ENCODE measurements at places on chromosomes 13 and 19.

GRCh38 chr13:50522506-50522905, 321.0 kb downstream of the DLEU7 start:
- DNase-seq, result no peak

DNA sequence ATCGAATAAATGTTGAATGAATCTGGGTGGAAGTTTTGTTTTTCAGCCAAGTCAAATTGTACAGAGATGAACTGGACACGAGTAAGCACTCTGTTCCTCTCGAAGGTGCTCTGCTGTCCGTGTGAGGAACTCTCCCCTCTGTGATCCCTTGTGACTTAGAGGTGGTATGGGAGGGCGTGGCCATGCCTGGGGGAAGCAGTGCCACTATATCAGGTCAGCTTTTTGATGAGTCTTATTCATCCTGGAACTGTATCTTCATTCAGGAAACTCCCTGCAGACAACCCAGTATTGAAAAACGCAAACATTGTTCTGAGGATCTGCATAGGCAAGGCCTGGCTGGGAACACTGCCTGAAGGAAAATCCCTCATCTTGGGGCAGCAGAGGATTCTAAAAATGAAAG, 45.7 kb upstream of the FLT1 start:
- DNase-seq, result no peak

DNA sequence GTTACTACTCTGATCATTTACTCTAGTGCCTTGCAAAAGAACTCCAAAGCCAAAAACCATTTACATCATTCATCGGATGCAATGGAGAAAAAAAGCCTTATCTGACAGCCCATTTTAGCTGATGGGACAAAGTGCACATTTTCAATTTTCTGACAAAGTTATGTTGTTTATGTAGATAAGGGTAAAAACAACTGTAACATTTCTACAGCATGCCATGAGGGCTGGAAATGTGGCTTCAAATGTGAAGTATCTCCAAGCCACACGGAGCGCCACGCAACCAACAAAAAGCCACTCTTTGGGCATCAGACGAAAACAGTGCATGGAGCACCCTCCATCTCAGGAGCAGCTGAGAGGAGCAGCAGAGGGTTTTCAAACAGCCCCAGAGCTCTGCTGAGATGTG, 364.6 kb upstream of the ZNF507 start:
- no peak for DNase-seq

GRCh38 chr13:45601680-45602079, 13.9 kb downstream of the ERICH6B start:
- no peak for DNase-seq

- DNase-seq, result no peak
Measured at GRCh38 chr19:4373601-4374497, 26.5 kb downstream of the SH3GL1 start.

- no peak for DNase-seq
Measured at GRCh38 chr13:65914716-65915115, 1315.4 kb downstream of the PCDH9 start.

DNA sequence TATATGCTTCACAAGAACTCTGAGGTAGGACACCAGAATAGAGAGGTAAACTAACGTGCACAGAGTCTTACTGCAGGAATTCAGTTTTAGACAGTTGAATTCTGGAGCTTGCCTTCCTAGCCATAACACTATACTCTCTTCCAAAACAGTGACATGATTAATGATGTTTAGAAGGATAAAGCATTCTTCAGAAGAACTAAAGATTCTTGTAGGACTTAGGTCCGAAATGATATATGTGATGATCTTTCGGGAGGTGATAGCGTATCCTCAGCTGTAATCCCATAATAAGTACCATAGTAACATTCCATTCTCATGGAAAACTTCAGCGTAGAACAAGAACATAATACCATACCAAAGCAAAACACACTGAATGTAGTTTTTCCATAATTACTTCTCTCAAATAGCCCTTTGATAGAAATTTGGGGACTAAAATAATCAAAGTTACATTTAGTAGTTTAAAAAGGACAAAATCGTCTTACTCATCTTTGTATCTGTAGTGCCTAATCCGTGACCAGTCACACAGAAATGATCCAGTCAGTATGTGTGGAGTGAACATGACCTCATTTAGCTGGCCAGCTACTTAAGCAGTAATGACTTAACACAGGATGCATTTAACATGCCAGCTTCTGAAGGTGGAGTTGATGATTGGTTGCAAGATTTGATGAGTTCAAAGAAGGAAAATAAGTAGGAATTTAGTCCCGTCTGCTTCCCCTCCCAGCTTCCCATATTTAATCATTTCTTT, 38.4 kb downstream of the PIBF1 start:
- no peak for DNase-seq

DNA sequence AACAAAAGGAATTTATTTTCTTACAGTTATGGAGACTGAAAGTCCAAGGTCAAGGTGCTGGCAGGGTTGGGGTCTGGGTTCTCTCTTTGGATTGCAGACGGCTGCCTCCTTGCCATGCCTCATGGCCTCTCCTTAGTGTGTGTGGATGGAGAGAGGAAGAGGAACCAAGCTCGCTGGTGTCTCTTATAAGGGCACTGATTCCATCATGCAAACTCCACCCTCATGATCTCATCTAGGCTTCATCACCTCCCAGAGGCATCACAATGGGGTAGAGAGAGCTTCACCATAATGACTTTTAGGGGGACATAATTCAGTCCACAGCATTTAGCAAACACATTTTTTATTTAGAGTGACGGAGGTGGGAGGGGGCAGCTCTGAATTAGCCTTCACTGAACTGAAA, 104.9 kb upstream of the ABCC4 start:
- no peak for DNase-seq

- no peak for DNase-seq
Measured at GRCh38 chr19:13024951-13025697, 29.8 kb downstream of the NFIX start.

DNA sequence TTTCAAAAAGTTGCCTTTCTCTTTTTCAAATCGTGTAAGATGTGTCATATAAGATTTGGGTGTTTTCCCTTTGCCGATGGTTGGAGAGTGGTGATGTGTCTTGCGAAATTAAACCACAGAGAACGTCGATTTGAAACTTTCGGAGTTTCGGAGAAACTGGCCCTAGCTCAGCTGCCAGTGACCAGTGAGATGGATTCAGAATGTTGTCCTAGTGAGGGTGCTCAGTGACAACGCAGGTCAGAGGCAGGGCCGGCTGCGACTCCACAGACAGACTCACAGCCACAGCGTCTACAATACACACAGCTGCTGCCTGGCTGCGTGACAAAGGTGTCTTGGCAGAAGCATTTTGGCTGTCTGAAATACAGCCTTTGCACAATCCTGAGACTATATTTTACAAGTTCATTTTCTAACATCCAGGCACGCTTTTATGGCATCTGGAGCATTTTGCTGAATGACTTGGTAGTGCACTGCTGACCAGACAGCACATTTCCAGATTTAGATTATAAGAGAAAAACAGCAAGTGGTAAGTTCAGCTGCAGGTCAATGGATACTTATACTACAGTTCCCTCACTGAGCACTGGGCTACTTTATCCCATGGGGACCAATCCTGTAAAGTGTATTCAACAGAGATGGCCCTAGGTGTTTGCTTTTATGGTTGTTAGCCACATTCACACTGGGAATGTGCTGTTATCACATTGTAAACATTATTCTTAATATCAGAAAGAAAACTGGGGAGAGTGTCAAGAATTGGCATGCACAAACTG, 207.5 kb downstream of the KCNRG start:
- no peak for DNase-seq

DNA sequence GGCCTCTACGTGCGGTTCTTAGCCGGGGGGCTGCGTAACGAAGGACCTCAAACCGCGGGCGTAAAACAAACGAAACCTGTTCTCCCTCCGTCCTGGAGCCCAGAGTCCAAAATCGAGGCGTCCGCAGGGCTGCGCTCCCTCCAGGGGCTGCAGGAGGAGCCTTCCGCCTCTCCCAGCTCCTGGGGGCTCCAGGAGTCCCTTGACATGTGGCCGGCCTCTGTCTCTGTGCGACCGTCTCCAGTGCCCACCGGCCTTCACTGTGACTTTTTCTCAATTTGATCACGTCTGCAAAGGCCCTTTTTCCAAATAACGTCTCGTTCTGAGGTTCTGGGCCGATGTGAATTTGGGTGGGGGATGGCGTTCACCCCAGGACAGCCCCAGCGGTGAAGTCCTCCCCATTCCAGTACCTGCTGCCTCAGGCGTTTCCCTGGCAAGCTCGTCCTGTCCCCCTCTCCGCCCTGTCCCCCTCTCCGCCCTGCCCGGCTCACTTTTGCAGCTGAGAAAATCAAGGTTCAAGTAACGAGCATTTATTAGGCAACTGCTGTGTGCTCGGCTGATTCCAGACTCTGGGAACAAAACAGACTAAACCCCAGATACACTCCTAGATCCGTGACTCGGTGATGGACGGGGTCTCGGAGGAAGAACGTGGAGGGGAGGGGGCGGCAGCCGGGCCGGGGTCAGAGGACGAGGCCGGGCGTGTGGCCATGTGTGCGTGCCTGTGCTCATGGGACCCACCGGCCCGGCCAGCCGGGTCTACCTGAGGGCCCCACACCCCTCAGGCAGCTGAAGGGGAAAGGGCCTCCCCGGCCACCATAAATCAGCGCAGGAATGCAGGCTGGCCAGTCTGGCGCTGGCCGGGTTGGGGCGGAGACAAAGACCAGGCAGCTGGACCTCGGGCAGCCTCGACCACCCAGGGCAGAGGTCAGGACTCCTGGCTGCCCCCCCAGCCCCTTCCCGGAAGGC, 28.1 kb upstream of the WDR18 start:
- DNase-seq, result no peak

DNA sequence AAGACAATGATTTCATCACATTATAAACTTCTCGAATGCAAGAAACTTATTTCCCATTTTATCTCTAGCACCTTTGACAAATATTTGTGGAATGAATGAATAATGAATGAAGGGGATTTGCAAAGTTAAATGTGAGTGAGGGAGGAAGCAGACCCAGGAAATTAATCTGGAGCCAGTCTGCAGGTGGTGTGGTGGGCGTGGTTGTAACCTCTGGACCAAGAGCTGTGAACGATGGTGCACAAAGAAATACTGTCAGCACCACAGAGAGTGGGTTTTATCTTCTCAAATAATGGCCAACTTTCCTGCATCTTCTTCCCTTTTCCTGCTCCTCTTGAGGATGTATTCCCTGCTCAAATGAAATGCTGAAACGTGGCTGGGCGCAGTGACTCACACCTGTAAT, 11.0 kb upstream of the ZNF792 start:
- no peak for DNase-seq

DNA sequence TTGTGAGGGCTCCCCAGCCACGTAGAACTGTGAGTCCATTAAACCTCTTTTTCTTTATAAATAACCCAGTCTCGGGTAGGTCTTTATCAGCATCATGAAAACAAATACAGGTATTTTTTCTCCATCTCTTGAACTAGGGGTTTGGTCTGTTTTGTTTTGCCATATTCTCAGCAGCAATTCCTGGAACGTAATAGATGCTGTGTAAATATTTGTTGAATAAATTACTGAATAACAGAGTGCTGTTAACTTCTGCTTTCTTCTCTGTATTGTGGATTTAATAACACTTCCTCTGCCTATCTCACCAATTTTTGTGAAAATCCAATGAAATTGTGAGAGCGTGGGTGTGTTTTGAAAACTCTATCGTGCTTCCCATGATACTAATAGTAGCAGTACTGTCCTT, 429.4 kb downstream of the DCT start:
- DNase-seq, result no peak

DNA sequence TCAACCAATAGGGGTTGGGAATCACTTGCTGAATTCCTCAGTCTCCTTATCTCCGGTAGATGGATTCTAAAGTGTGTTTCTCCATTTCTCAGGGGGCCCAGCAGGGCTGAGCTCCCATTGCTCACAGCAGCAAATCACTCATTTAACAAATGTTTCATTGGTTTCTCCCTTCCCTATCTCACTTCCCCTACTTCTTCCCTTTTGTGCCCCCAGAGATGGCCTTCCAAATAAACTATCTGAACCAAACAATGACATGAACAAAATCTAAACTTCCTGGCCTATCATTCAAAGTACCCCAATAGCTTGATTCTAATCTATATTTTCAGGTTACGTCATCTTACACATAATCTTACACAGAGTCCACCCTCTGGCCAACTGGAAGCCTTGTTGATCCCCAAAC, 60.4 kb downstream of the DLEU7 start:
- DNase-seq, result no peak

GRCh38 chr19:46452186-46452585, 19.2 kb downstream of the PNMA8A start:
- DNase-seq, result no peak

DNA sequence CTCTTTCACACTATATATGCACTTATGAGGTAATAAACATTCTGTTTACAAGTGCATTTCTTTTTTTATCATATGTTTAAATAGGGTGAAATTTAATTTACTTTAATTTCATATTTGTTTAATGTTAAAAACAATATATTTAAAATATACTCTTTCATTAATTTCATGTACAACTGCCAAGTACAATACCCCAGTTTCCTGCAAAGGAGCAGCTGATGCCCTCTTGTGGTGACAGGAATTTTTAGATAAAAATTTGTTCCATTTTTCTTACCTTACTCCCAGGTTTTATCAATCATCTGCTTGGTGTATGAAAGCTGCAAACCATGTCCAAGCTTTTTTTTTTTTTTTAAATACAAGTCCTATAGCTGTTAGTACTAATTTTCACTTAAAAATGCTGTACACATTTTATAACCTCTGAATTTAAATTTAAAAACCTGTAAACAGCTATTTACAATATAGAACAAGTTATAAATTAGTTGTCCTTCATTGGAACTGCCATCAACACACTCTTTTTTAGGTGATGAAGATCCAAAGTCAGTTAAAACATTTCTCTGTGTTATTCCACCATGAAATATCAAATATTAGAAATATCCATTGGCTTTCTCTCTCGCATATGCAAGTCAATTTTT, 4.9 kb downstream of the PCDH20 start:
- no peak for DNase-seq

DNA sequence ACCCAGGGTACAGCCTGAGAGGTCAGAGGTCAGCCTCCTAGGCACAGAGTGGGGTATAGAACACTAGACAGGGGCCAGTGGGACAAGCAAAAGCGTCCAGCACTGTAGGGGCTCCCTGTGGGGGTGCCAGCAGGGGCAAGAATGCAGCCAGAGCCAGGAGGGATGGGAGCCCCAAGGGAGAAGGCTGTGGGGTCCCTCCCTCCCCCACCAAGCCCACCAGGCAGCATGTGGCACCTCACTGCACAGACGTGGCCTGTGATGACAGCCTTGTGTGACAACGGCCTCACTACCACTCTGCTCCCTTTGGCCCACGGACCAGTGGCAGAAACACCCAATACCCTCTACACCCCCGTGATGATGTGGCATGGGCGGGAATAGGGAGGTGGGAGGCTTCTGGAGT, 10.1 kb downstream of the ARMC6 start:
- DNase-seq, result no peak

DNA sequence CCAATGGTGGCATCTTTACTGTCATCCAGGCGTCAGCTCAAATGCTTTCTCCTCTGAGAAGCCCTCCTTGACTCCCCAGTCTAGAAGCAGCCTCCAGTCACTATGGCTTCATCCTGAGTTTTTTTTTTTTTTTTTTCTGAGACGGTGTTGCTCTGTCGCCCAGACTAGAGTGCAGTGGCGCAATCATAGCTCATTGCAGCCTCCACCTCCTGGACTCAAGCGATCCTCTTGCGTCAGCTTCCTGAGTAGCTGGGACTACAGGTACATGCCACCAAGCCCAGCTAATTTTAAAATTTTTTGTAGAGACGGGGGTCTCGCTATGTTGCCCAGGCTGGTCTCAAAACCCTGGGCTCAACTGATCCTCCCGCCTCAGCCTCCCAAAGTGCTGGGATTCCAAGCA, 4.2 kb downstream of the NRTN start:
- no peak for DNase-seq

- no peak for DNase-seq
Measured at GRCh38 chr13:99463646-99464397, 37.5 kb upstream of the TM9SF2 start.
